Mesothelial cell of epicardium (in vitro differentiated cells): ENCODE measurements at places on chromosomes 7 and 10. TPM values are rescaled to one million over a fixed set of nuclear protein-coding genes. Genes with fewer than 3 reads are reported as not detected.

GPC2 gene
- total RNA-seq, result 49.8 to 50.6 TPM (median 50.0 TPM) in 3 replicates

IDI1 gene
- total RNA-seq, result 41.4 to 47.6 TPM (median 42.9 TPM) in 3 replicates

MYL10 gene
- total RNA-seq, result not detected in 3 replicates

DDC gene
- not detected in 3 replicates for total RNA-seq

DNA sequence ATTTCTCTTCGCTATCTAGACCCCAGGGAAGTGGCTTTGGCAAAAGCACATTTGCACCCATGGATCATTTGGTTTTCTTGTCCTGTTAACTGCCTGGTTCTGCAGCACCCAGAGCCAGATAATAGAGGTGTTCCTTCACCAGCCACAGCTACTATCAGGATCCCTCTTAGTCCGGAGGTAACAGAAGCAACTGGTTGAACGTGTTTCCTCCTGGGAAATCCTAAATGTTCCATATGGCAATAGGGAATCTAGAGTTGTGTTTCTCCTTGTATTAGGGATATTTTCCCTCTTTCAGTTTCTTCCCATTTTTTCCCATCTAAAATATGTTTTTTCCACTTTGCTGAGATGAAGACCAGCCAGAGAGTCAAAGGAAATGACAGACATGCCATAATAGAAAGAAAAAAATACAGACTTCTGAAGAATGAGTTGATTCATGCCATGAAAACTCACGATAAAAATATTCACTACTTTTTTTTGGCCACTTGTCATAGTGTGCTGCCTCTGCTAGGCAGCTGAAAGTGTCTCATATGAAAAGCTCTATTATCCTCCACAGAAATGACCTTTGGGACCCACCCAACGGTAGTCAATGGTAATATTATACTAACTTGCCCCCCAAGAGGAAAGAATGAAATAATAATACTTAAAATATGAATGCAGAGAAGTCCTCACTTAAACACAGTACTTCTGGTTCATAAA, 472.8 kb downstream of the KCNMA1 start:
- no peak for DNase-seq

- DNase-seq, result no peak
These were observed 89.1 kb upstream of the HABP2 start for GRCh38 chr10:113463777-113464176.

DNA sequence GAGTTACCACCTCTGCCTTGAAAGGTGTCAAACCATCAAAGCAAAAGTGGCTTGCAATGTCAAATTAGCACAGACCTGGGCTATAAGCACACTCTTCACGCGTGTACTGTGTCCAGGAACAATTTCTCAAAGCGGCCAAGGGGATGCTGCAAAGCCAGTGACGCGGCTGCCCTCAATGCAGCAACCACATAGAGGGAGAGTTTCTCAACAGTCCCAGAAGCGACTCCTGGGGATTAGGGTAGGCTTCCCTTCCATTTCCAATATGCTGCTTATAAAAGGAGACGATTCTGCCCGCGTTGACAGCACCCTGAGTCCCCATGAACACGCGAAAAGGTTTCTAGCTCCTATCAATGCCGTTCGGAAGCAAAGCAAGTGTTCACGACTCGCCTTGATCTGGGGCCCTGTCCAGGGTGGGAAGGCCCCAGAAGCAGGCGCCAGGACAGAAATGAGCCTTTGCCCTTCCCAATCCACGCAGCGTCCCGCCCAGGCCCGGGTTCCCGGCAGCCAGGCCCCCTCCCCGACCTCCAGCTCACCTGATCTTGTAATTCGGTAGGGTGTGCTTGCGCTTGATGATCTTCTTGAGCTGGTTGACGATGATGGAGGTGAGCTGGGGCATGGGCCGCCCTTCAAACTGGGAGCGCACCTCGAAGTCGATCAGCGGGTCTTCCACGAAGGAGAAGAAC, 1.3 kb downstream of the PDZD8 start:
- DNase-seq, result no peak

- no peak for DNase-seq
These were observed 51.1 kb upstream of the PPP1R3C start for GRCh38 chr10:91683975-91684374.
